Thoracic aorta (tissue), 2 donors: ENCODE measurements at places on chromosomes 3 and 15.

- H3K27me3 ChIP-seq, result no peaks in the 10 kb centered on the region
- no peak for DNase-seq
- no peak overlapping the region for H3K4me3 ChIP-seq
- no peaks in the 10 kb centered on the region for H3K36me3 ChIP-seq
Observed at GRCh38 chr3:170469151-170470062, 50.7 kb downstream of the CLDN11 start.

- no peaks in the 10 kb centered on the region for H3K27me3 ChIP-seq
- H3K4me3 ChIP-seq, result no peak overlapping the region
Observed at GRCh38 chr15:67319961-67320360, 65.4 kb downstream of the IQCH start.

DNA sequence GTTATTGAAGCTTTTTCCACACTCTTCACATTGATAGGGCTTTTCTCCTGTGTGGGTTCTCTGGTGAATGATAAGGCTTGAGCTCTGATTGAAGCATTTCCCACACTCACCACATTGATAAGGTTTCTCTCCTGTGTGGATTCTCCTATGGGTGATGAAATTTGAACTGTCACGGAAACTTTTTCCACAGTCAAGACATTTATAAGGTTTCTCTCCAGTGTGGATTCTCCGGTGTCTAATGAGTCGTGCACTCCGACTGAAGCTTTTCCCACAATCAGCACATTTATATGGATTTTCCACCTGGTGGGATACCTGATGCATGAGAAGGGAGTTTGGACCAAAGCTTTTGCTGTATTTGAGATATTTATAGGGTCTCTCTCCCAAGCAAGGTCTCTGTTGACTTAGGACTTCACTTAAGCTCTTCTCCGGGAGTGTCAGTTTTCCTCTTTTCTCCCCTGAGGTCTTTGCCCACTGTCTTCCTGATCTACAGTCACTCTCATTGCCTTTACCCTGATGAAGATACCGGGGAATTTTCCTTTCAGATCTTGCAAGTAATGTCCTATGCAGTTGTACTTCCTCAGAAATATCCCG lies 9.4 kb downstream of the ZSCAN29 start:
- H3K4me1 ChIP-seq, result no peaks in the 10 kb centered on the region
- H3K27me3 ChIP-seq, result no peaks in the 10 kb centered on the region
- H3K27ac ChIP-seq, result no peak overlapping the region
- H3K4me3 ChIP-seq, result no peak overlapping the region
- no peak for DNase-seq
- peaks cover 58% of the 10 kb centered on the region for H3K36me3 ChIP-seq

DNA sequence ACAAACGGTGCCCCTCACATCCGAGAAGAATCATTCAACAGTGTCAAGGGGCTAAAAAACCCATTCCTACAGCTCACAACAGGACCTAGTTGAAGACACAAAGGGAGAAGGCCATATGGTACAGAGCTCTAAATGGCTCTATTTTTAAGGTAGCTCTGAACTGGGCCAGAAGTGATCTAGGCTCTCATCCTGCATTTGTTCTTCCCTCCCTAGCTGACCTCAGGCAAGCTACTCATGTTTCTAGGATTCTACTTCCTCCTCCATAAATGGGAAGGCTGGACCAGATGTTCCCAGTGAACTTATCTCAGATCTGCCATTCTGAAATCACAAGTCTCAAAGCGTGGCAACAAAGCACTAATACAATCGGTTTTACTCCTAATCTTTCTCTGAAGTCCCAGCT lies 62.3 kb downstream of the CPNE4 start:
- peak overlapping the region; percentile 73 for H3K27ac ChIP-seq
- no peaks in the 10 kb centered on the region for H3K27me3 ChIP-seq
- no peak for DNase-seq
- no peak overlapping the region for H3K4me3 ChIP-seq
- no peaks in the 10 kb centered on the region for H3K36me3 ChIP-seq

- DNase-seq, result no peak
- H3K27me3 ChIP-seq, result no peaks in the 10 kb centered on the region
- H3K4me3 ChIP-seq, result no peak overlapping the region
- H3K27ac ChIP-seq, result no peak overlapping the region
- no peaks in the 10 kb centered on the region for H3K36me3 ChIP-seq
Observed at GRCh38 chr3:71903936-71904335, 119.0 kb upstream of the PROK2 start.

- H3K36me3 ChIP-seq, result peaks cover 5% of the 10 kb centered on the region
- no peaks in the 10 kb centered on the region for H3K4me1 ChIP-seq
- H3K27ac ChIP-seq, result no peak overlapping the region
Observed at GRCh38 chr3:39118079-39118478, 10.6 kb downstream of the TTC21A start.

GRCh38 chr15:27903405-27903804 lies 195.7 kb downstream of the OCA2 start:
- H3K27me3 ChIP-seq, result no peaks in the 10 kb centered on the region
- H3K27ac ChIP-seq, result no peak overlapping the region
- DNase-seq, result no peak
- H3K4me3 ChIP-seq, result no peak overlapping the region

GRCh38 chr15:51192521-51193280 lies 98.0 kb upstream of the TNFAIP8L3 start:
- peaks cover 83% of the 10 kb centered on the region for H3K4me1 ChIP-seq
- no peaks in the 10 kb centered on the region for H3K27me3 ChIP-seq
- H3K36me3 ChIP-seq, result no peaks in the 10 kb centered on the region
- DNase-seq, result peak; percentile 73
- H3K27ac ChIP-seq, result peak overlapping the region; percentile 81
- H3K4me3 ChIP-seq, result peak overlapping the region; percentile 8
